ENCODE measurements at places on chromosomes 12 and 14.

GRCh38 chr14:102776761-102777710, at the start of gene TRAF3:
Gene TRAF3 (plus strand): TSS chr14:102777449. CDS start chr14:102870202, 92,753 bp downstream.
- H3K27me3 ChIP-seq: no peaks in the 10 kb centered on the region
- DNase-seq: peak; percentile 79
- H3K27ac ChIP-seq: peak within 1 kb of the TSS; percentile 97
- H3K36me3 ChIP-seq: peaks cover 38% of the 10 kb centered on the region

DNA sequence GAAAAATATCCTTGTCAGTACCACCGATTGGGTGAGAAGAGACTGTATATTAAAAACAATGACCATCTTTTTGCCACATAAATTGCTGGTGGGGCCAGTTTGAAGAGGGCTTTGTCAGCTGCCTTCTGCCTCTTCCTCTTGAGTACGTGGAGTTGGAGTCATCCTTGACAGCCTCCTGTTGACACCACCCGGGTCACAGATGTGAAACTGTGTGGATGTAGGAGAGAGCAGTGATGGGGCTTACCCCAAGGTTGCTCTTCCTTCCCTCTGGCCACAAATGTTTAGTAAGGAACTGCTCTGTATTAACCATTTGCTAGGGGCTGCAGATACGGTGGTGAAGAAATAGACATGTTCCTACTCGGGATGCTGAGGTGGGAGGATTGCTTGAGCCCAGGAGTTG, 12.2 kb downstream of the PTPN11 start:
- peak overlapping the region; percentile 30 for H3K4me3 ChIP-seq
- H3K4me1 ChIP-seq: peaks cover 32% of the 10 kb centered on the region
- peaks cover 30% of the 10 kb centered on the region for H3K36me3 ChIP-seq
- H3K27me3 ChIP-seq: no peaks in the 10 kb centered on the region
- peak overlapping the region; percentile 16 for H3K27ac ChIP-seq

- peaks cover 8% of the 10 kb centered on the region for H3K27me3 ChIP-seq
- H3K27ac ChIP-seq: no peak overlapping the region
- DNase-seq: no peak
Measured at GRCh38 chr12:8594072-8594471, 18.6 kb downstream of the AICDA start.

- no peak for DNase-seq
- peak overlapping the region; percentile 47 for H3K27ac ChIP-seq
- H3K27me3 ChIP-seq: no peaks in the 10 kb centered on the region
- peak overlapping the region; percentile 79 for H3K4me3 ChIP-seq
Measured at GRCh38 chr14:61698206-61698980, 3.1 kb downstream of the HIF1A start.

- peaks cover 36% of the 10 kb centered on the region for H3K36me3 ChIP-seq
- peaks cover 3% of the 10 kb centered on the region for H3K4me1 ChIP-seq
- no peak for DNase-seq
- no peaks in the 10 kb centered on the region for H3K27me3 ChIP-seq
- no peak overlapping the region for H3K4me3 ChIP-seq
Measured at GRCh38 chr14:91170504-91171121, 56.7 kb downstream of the DGLUCY start.

DNA sequence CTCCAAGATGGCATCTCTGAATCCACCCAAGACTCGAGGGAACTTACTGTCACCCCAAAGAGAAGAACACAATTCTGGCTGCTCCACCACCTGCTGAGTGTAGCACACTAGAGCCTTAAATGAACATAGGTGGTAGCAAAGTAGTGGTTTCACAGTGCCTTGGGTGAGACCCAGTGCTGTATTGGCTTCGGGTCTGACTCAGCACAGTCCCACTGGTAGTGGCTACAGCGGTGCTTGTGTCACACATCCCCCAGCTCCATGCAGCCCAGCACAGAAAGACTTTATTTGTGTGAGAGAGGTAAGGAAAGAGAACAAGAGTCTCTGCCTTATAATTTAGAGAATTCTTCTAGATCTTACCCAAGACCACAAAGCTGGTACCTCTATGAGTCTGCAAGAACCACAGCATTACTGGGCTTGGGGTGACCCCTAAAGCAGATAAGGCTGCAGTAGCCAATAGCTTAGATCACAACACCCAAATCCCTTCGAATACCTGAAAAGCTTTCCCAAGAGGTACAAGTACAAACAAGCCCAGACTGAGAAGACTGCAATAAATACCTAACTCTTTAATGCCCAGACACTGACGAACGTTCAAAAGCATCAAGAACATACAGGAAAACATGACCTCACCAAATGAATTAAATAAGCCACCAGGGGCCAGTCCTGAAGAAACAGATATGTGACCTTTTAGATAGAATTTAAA, 83.3 kb upstream of the SLC38A4 start:
- H3K4me1 ChIP-seq: no peaks in the 10 kb centered on the region
- no peaks in the 10 kb centered on the region for H3K36me3 ChIP-seq
- H3K27ac ChIP-seq: no peak overlapping the region

Data from stimulated activated naive B cell treated with anti-CD40 and anti-IgM and Interleukin-4, amounts not matched to agents 10 μg/mL and 1 μg/mL and 100 μg/mL, for 72 hours (primary cell).